Activated CD4-positive, alpha-beta T cell treated with anti-CD3 and anti-CD28 coated beads for 1 hour (primary cell): ENCODE measurements at places on chromosomes 5 and 9.

DNA sequence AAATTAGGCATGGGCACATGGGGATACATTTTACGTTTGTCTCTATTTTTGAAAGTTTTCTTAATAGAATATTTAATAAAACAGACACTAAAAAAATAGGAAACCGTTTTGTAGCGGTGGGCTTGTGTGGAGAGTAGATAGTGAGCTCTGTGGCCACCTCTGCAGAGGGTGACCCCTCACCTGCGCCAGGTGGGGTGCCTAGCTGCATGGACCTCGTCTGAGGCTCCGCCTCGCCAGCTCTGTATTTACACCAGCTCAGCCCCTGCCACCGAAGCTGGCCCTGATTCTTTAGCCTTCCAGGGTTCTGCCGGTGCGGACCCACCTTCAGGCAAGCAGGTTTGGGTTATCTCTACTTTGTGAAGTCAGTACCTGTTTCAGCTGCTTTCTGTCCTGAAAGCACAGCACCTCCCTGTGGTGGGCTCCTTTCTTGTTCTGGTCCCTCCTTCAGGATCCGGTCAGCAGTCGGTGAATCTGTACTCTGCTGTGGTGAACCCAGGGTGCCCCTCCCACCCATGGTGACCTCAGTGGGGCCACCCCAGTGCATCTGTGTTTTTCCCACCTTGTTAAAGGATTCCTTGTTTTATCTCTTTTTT lies 105.2 kb upstream of the CACNA1B start:
- DNase-seq: no peak

DNA sequence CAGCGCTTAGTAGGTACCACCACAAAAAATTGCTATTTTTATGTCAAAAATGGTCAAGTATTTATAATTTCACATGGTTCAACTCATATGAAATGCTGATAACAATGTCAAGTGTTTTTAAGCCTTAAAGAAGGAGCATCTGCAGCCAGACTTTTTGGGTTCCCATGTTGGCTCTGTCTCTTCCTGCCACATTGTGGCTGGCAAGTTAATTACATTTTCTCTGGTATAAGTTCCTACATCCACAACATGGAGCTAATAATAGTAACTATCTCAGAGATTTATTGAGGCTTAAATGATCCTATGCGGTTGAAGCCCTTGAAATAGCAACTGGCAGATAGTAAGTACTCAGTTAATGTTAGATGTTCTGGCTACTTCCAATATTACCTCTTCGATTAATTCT lies 5.4 kb downstream of the ATP10B start:
- no peak for DNase-seq

- no peak for DNase-seq
Measured at GRCh38 chr9:93940951-93941350, 14.2 kb downstream of the BARX1 start.

GRCh38 chr5:96875791-96876291 lies 459 bp upstream of the ERAP2 start:
- no peak for DNase-seq

- no peak for DNase-seq
Measured at GRCh38 chr5:94243612-94244011, 374.8 kb downstream of the KIAA0825 start.

- DNase-seq: no peak
Measured at GRCh38 chr9:81619353-81620001, 69.9 kb downstream of the TLE1 start.

DNA sequence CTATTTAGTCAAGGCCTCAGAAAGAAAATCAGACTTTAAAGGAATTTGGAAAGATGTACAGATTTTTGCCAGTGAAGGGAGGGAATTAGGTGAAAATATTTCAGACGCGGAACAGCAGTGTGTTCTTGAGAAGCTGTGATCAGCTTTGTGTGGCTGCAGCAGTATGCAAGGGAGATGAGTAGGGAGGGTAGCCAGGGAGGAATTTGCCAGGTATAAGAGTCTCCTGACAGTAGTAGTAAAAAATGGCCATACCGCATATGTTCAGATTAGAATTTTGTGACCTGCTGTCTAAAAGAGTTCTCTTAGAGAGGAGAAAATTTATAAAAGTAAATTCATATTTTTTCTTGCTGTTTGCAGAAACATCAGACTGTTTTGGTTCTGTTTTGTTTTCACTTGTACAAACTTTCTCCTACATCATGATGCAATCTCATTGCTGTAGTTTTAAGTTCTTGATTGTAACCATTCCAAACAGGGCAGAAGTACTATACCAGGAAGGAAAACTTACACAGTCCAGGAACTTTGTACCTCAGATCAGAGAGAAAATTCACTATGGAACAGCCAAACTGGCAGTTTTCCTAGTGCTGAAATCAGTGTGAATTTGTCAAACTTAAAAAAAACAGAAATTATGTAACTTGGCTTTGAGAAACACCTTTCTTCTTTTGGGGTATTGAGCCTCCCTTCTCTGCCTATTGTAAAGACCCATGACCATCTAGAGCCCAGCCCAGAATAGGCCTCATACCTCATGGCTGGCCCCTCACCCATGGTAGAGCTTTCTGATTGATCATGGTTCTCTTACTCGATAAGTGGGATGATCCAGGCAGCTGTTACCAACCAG lies 78.4 kb upstream of the NR3C1 start:
- DNase-seq: no peak

DNA sequence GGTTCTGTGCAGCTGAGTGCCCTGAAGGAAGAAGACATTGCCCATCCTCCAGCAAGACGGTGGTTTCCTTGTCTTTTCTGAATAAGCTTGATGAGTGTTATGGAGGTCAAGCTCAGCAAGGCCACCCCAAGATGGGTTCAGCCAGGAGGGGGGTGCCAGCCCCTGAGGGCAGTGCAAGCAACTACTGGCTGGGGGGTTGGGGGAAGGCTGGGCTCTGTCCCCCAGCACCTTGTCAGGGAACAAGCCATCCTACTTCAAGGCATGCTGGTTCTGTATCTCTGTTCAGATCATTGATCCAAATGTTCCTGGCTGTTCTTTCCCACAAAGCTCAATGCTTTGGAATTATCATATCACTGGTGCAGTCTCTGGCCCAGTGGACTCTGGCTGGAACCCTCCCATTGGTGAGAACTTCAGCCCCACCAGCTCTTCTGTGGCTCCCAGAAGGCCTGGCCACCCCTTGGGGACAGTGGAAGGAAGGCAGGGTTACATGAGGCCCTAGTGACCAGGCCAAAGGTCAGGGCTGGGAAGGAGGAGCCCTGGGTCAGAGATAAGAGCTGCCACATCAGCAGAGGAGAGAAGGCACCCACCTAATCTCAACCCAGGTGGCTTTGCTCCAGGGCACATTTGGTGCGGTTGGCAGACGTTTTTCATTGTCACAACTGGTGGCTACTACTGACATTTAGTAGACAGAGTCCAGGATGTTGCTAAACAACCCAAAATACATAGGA lies 280.2 kb downstream of the IRX2 start:
- no peak for DNase-seq

- DNase-seq: no peak
Measured at GRCh38 chr9:29245351-29245750, 1672.1 kb upstream of the C9orf72 start.

- DNase-seq: no peak
Measured at GRCh38 chr9:109455391-109455790, 42.7 kb downstream of the PTPN3 start.

DNA sequence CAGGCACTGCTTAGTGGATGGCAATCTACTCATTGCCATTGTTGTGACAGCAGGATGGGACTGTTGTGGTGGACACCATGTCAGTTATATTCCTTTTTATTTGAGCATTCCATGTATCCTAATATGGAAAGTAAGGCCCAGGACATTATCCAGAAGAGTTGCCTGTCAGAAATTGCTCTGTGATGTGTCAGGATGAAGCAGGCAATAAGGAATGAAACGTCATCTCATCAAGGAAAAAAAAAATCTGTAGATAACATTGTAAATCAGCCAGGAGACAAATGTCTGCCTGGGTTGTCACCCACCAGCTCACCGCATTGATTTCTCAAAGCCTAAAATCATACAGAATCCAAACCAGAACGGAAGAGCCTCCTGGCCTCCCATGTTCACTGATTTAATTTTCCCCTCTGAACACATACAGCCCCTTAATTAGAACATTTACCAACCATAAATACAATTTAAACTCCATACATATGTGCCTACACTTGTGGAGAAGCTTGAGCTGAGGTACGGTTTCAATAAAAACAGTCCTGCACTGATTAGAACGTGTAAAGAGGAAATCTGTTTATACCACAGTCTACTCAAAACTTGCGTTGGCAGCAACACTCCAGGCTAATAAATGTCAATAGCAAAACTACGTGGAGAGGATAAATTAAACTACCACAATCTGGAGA lies 73.9 kb downstream of the FOXD1 start:
- DNase-seq: no peak

DNA sequence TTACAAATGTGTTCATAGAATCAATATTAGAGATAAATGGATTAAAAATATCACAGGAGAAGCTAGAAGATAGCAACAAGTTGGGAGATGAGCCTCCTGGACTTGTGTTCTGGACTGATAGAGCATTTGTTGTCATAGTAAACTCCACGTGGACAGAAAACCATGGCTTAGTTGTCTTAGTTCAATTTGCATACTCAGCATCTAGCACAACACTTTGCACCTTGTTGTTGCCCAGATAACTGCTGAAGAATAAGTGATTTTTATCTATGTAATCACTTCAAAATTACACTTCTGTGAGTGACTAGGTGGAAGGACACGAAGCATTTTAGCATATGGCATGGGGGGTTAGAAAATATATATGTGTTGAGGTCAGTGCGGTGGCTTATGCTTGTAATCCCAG lies 4.0 kb downstream of the RANBP3L start:
- no peak for DNase-seq

- DNase-seq: no peak
Measured at GRCh38 chr5:61994171-61994570, 311.8 kb upstream of the KIF2A start.

DNA sequence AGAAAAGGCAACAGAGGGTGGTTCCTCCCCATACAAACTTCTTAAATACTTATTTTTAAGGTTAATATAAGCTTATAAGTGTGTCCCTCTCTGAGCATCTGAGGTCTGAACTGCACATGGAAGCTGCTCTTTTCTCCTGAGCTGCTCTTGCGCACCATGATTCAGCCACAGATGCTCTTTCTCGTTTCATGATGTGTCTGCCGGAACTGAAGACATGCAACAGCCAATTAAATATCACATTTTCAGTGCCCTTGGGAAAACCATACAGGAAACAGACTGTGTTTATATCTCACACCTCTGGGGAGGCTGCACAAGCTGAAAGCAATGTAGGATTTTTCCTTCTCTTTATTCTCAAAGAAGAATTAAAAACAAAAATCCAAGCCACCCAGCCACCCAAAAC lies 96.8 kb upstream of the NREP start:
- no peak for DNase-seq

GRCh38 chr9:19470567-19470966 lies 61.8 kb downstream of the ACER2 start:
- no peak for DNase-seq

GRCh38 chr5:55063220-55063863 lies 39.1 kb upstream of the GZMA start:
- no peak for DNase-seq

DNA sequence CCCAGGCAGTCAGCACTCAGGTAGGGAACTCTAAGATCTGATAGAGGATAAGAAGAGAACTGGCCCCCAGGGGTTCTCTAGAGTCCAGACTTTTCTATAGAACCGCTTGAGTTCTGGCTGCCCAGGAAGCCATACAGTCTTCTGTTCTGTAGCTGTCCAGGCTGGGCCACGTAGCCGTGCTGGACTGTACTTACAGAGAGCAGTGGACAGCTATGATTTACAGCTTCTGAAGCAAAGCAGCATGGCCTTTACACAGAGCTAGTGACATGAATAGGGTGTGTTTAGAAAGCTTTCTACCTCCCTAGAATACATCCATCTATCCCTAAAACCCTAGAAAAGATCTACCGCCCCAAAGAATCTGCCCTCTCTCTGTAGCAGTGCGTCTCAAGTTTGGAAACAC lies 57.2 kb downstream of the ACO1 start:
- no peak for DNase-seq

GRCh38 chr9:22114956-22115355 lies 105.9 kb upstream of the CDKN2B start:
- DNase-seq: no peak
